Osteoblast (primary cell): ENCODE measurements at places on chromosomes 1 and 21.
A peak's percentile ranks its signal among the peaks of the same experiment; 100 is the strongest.

GRCh38 chr1:202310746-202311145 lies 31.0 kb downstream of the UBE2T start:
- H3K36me3 ChIP-seq, result no peaks in the 10 kb centered on the region
- no peak overlapping the region for H3K27ac ChIP-seq
- DNase-seq, result no peak
- no peaks in the 10 kb centered on the region for H3K4me1 ChIP-seq
- H3K27me3 ChIP-seq, result peaks cover 29% of the 10 kb centered on the region

DNA sequence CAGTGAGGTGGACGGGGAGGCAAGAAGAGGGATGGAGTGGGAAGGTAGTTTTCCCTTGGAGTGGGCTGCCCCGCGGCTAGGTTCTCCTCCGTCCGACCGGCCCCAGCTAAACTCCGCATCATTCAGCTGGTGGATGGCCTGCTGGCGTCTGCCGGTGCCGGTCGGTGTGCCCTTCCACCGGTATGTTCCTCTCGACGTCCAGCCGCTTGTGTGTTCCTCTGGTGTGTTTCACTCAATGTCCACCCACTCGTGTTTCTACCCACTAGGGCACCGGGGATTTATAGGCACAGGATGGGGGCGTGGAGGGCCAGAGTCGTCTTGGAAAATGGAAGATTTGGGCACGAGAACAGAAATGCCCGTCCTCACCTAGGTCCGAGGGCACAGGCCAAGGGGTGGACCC lies 931.7 kb upstream of the B3GALT2 start:
- H3K27ac ChIP-seq, result no peak overlapping the region
- no peaks in the 10 kb centered on the region for H3K36me3 ChIP-seq
- no peaks in the 10 kb centered on the region for H3K4me1 ChIP-seq
- H3K27me3 ChIP-seq, result no peaks in the 10 kb centered on the region
- no peak for DNase-seq
- no peak overlapping the region for H3K4me3 ChIP-seq

DNA sequence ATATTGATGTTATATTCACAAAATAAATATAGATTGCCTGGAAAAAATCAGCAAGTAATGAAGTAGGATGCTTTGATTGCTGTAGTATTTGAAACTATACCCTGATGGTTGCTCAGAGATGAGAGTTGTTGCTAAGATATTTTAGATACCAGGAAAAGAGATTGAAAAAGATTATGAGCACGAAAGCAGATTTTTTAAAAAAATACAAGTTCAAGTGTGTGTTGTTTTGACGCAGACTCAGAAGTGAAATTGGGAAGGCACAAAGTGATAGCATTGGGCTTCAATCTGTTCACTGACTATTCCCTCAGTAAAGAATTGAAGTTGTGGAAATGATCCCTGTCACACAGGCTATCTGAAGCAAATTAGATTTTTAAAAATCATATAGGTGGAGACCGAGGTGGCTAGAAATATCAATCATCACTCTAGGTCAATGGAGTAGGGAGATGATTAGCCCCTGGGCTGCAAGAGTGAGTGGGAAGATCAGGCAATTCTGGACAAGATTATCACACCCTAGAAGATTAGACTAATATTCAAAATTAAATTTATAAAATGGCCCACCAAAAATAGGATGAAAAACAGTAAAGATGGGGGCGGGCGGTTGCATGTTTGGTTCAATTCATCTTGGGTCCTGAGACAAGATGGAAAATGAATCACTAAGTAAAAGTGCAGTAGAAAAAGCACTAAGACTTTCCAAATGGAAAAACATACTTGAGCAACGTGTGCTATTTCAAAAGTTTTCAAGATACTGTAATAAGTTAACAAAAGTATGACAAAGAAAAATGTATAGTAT lies 41.5 kb upstream of the LRRC8D start:
- no peaks in the 10 kb centered on the region for H3K27me3 ChIP-seq
- no peaks in the 10 kb centered on the region for H3K4me1 ChIP-seq
- no peak for DNase-seq
- no peak overlapping the region for H3K4me3 ChIP-seq
- no peak overlapping the region for H3K27ac ChIP-seq
- H3K36me3 ChIP-seq, result no peaks in the 10 kb centered on the region

GRCh38 chr1:235275223-235275622 lies 52.8 kb downstream of the ARID4B start:
- H3K27ac ChIP-seq, result no peak overlapping the region
- H3K27me3 ChIP-seq, result no peaks in the 10 kb centered on the region
- no peak for DNase-seq
- no peak overlapping the region for H3K4me3 ChIP-seq
- peaks cover 16% of the 10 kb centered on the region for H3K4me1 ChIP-seq

DNA sequence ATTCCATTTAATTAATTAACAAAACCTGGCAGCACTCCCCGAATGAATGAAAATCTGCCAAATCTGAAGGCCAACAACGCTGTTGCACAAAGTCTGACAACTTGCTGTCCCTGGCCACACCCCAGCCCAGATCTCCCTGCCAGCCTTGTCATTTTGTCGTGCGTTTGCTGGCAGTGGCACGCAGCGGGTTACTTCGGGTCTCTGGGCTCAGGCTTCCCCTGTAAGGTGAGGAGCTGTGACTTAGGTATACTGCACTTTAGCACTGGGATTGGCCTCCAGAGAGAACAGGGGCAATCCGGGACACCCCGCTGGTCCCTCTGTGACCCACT lies 34.3 kb upstream of the SIM2 start:
- no peak overlapping the region for H3K4me3 ChIP-seq
- no peaks in the 10 kb centered on the region for H3K36me3 ChIP-seq
- peak; percentile 74 for DNase-seq
- peaks cover 37% of the 10 kb centered on the region for H3K27me3 ChIP-seq
- peaks cover 10% of the 10 kb centered on the region for H3K4me1 ChIP-seq

- H3K4me1 ChIP-seq, result peaks cover 17% of the 10 kb centered on the region
- DNase-seq, result peak; percentile 43
- H3K4me3 ChIP-seq, result peak overlapping the region; percentile 93
Observed at GRCh38 chr1:91020486-91020885, 1.3 kb downstream of the ZNF644 start.

- H3K4me3 ChIP-seq, result no peak overlapping the region
- no peaks in the 10 kb centered on the region for H3K36me3 ChIP-seq
- H3K27me3 ChIP-seq, result no peaks in the 10 kb centered on the region
Observed at GRCh38 chr1:198359024-198359653, 181.3 kb downstream of the ATP6V1G3 start.

DNA sequence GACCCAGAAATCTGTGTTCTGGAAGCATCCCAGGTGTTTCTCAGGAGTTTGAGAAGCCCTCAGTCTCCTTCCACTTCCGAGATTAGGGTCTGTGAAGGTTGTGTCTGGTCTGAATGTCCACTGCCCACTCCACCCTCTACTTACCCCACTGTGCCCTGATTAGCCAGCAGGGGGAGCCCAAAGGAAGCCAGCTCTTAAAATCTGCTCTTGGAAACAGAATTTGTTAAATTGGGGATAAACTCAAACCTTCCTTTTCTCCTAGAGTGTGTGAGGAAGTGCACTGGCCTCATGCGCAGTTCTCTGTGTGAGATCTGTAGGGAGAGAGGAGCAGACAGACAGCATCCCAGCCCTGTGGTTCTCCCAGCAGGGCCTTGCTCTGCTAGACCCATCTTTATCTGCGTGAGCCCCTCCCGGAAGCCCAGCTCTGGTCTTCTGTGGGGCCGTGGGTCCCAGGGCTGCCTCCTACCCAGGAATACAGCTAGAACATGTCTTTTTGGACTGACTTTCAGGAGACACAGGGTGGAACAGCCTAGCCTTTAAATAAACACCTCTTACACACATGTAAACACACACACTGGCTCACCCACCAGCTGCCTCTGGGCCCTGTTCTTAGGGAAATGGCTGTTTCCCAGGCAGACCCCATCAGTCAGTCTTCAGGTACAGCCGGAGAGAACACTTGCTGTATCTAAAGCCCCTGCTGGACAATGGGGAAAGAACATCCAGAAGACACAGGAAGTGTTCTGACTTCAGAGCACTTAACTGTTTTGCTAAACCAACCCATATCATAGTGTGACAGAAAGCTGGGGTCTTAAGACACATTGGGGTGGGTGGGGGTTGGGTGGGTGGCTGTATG lies 52.2 kb downstream of the SMYD2 start:
- H3K27ac ChIP-seq, result peak overlapping the region; percentile 41
- H3K27me3 ChIP-seq, result no peaks in the 10 kb centered on the region
- peak; percentile 91 for DNase-seq
- no peak overlapping the region for H3K4me3 ChIP-seq

DNA sequence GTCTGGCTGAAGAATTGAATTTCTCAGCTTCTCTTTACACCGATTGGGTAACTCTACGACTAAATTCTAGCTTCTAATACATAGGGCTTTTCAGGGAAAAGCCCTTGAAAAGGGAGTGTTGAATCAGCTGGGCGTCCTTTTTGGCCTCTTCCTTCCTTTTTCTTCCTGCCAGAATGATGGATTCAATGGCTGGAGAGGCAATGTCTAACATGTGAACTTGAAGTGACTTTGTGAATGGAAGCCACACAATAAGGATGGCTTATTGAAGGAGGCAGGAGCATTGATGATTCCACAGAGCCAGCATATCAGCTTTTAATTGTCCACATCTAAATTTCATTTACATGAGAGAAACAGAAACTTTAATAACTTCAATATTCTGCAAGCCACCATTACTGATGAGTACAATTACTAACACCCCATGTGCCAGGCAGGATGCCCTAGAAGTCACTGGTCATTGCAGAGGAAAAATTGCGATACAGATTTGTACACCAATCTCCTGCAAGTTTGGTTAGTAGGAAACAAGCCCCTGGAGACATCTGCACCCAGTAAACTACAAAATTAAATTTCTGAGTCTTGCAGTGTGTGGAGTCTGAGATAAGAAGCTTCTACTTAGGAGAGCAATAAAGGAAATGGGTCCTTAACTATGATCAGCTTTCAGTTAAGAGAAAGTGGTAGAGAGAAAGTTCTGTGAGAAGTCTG lies 56.1 kb downstream of the STYXL2 start:
- H3K27me3 ChIP-seq, result no peaks in the 10 kb centered on the region
- DNase-seq, result no peak

DNA sequence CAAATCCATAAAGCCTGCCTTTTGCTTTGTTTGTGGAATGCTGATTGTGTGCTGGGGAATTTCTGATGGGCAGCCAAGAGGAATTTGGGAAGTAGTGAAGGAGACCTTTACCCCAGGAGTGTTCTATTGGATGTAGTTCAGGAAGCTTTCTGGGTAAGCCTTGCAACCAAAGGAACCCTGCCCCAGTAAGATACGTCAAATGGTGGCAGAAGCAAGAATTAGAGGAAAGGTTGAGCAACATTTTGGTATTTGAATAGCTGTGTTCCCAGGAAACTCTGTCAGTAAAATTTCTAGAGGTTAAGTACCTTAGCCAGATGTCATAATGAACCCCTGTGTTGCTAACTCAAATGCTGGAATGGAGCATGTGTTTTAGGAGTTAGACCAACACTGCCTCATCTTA lies 6.4 kb downstream of the MGST3 start:
- DNase-seq, result peak; percentile 69
- peak overlapping the region; percentile 39 for H3K27ac ChIP-seq
- H3K36me3 ChIP-seq, result peaks cover 14% of the 10 kb centered on the region
- no peaks in the 10 kb centered on the region for H3K27me3 ChIP-seq
- peaks cover 53% of the 10 kb centered on the region for H3K4me1 ChIP-seq
- H3K4me3 ChIP-seq, result no peak overlapping the region

DNA sequence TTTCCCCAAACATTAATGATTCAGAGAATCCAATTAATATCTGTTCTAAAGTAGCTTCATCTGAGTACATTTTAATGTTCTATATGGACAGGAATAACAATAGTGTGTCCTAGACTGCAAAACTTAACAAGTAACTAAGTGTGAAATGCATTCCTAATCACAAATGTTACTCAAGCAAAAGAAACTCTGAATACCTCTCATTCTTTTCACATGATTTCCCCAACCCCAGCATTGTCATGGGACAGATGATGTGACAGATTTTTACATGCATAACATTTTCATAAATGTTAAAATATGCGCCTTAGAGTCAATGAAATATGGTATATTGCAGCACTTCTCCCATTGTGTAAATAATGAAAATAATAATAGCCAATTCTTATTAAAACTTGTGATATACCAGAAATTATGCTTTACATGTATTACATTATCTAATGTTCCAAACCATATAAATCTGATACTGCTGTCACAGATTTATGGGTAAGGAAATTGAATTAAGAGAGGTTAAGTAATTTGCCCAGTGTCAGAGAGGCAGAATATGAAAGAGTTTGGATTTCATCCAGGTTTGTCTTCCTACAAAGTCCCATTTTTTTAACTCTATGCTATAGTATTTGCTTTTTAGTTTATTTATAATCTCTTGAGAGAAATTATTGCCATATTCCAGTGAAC lies 269.4 kb downstream of the LRRC7 start:
- no peak overlapping the region for H3K4me3 ChIP-seq
- H3K27ac ChIP-seq, result no peak overlapping the region
- no peaks in the 10 kb centered on the region for H3K36me3 ChIP-seq
- H3K27me3 ChIP-seq, result no peaks in the 10 kb centered on the region
- DNase-seq, result no peak

DNA sequence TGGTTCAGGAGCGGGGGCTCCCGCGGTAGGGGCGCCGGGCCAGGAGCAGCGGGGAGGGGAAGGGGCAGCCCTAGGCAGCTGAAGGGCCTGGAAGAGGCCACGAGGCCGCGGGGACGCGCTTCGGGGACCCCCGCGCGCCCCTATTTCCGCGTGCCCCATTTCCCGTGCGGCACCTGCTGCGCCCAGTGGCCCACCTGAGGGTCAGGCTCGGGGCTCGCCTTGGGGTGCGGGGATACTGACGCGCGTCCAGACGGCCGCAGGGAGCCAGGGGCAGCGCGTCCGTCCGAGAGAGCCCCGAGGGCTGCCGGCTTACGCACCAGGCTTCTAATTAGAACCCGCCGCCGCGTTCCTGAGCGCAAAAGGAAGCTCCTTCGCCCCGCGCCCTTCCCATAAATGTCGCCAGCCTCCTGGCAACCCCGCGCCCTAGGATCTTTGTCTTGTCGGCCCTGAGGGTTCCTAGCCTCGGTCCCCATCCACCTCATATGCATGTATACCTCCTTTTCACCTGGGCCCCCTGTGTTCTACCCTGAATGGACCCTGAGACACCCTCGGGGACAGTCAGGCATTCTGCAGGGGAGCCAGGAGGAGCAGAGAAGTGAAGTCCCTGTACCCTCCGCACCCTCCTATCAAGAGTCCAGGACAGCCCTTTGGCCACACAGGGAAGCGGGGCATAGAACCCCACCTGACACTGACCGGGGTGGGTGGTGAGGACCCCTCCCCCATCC lies 1.8 kb downstream of the WNT3A start:
- H3K4me1 ChIP-seq, result no peaks in the 10 kb centered on the region
- H3K27ac ChIP-seq, result no peak overlapping the region
- H3K36me3 ChIP-seq, result no peaks in the 10 kb centered on the region
- H3K4me3 ChIP-seq, result no peak overlapping the region
- H3K27me3 ChIP-seq, result peaks cover 64% of the 10 kb centered on the region
